ENCODE measurements at places on chromosomes 1 and 21.

DNA sequence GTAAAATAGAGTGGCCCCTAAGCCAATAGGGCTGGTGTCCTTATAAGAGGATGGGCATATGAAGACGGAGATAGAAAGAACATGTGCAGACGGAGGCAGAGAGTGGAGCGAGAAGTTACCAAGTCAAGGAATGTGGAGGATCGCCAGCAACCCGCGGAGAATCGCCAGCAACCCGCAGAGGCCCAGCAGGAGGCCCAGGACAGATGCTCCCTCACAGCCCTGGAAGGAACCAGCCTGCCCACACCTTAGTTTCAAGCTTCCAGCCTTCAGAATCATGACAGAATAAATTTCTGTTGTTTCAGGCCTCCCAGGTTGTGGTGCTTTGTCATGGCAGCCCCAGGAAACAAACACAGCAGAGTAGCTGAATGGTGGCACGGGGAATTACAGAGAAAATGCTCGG is 9.6 kb downstream of the CLDN14 start:
- no peak for DNase-seq

- DNase-seq, result no peak
Measured at GRCh38 chr1:78519446-78519845, 28.7 kb downstream of the PTGFR start.

DNA sequence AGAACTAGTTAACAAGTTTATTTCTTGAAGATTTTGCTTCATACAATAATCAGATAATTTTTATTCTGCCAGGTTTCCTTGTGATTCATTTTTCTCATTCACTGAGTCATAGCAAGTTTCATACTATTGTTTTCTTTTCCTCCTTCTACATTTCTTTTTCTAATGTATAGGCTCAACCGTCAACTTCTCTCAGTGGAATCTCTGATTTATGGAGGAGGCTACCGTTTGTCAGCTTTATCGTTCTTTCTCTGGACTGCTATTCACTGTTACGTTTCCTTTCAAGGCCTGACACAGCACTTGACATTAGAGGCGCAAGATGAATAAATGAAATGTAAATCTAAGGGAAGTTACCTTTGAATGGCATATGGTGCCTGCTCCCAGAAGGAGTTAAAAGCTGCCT is 284.3 kb upstream of the NR5A2 start:
- no peak for DNase-seq

DNA sequence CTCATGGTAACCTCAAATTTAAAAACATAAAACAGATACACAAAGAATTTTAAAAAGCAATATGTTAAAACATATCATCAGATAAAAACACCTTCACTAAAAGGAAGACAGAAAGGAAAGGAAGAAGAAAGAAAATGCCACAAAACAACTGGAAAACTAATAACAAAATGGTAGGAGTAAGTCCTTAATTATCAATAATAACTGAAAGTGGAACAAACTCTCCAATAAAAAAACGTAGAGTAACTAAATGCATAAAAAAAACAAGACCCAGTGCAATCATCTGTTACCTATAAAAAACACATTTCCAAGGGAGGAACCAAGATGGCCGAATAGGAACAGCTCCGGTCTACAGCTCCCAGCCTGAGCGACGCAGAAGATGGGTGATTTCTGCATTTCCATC is 47.1 kb upstream of the ACADM start:
- DNase-seq, result no peak

DNA sequence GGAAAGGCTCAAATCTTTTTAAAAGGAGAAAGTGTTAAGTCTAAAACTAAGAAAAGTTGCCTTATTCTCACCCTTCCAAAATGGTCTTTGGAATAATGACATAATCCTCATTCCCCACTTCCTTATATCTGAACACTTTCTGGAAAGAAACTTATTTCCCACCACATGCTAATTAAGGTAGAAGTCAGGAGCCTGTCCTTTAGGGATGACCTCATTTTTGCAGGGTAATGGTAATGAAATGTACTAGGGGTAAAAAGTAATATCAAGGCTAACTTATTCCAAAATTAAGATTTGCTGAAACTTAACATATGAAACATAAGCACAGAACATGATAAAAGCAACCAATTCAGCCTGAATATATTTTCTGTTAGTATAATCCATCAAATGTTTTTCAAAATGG is 29.4 kb upstream of the C1orf185 start:
- DNase-seq, result no peak

DNA sequence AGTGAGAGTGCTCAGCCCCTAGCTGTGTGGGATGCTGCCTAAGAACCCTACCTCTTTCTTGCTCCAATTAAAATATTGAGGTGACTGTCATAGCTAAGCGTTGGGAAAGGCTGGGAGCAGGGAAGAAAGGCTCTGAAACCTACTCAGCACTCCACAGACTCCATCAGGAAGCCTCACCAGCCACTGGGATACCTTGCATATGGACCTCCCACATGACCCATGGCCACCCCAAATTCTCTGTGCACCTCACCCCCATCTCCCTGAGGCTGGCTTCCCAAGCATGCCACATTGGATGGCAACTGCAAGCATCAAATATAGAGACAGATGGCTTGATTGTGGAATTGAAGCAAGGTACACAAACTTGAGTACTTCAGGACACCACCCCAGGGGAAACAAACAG is 41.8 kb downstream of the FLVCR1 start:
- DNase-seq, result no peak

DNA sequence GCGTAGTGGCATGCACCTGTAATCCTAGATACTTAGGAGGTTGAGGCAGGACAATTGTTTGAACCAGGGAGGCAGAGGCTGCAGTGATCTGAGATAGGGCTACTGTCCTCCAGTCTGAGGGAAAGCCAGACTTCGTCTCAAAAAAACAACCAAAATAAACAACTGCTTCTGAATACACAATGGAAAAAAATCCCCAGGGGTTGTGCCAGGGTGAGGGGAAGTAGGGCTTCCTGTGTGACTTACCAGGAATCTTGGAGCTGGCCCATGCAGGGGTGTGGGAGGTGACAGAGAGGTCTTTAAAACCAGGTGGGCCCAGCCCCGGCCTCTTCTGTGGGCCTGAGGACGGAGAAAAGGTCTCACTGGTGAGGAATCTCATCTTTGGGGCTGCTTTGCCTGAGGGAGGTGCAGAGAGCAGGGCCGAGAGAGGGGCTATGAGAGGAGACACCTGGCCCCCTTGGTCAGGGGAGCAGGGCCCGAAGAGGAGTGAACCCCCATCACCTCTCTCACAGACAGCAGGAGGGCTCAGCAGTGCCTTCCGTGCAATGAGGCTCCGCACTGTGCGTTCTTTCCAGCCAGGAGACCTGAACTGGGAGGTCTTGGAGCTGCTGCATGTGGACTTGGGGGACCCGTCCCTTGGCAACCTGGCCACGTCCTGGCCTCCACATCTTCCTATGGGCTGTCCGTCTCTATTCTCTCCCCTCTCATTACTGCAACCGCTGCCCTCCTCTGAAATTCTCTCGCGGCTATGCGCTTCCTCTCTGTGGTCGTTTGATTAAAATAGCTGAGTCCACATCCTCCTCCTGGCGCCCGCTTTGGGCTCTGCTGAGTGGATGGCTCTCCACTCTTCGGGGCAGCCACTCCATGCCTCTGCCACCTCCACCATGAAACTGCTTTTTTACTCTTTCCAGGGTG is 10.7 kb downstream of the PLA2G5 start:
- no peak for DNase-seq

GRCh38 chr1:43796111-43796581 is 88.8 kb downstream of the ST3GAL3 start:
- no peak for DNase-seq

DNA sequence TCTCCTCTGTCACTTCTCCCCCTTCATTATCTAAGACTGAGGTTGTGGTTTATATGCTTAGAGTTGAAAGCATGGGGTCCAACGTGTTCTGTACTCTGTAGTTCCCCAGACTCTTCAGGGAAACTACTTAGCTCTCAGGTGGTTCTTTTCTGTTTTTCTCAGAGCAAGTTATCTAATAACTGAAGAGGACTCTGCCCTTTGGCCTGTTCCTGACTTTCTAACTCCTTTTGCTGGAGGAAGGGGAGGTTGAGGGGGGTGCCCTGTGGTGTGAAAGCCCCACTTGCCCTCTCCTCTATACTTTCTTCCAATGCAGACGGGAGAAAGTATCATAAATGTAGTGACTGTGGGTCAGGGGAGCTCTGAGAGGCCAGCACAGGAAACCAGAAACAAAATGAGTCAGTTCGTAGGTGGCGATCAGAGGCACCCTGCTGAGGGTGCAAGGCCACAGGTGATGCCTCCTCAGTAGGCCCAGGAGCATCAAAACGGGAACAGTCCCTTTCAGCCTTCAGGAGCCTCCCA is 5.0 kb downstream of the SLC25A44 start:
- no peak for DNase-seq

DNA sequence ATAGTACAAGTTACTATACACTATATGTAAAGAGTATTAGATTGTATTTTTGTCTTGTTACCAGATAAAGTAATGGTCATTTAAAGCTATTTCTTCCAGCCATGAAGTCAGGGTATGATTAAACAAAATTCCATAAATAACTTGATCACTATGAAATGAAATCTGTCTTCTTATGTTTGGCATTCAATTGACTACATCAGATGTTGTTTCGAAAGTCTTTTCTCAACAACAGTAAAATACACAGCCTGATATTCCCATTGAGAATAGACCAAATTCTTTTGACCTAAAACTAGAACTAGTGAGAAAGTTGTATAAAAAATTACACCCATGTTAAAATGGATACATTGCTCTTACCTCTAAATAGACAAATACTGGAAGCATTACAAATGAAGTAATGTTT is 134.6 kb upstream of the ADAMTS5 start:
- no peak for DNase-seq

GRCh38 chr1:83000286-83000685 is 998.6 kb downstream of the TTLL7 start:
- DNase-seq, result no peak

- DNase-seq, result no peak
Measured at GRCh38 chr1:230286166-230286889, 139.8 kb downstream of the PGBD5 start.

GRCh38 chr1:59520194-59520593 is 223.3 kb downstream of the FGGY start:
- no peak for DNase-seq

GRCh38 chr1:229031481-229032341 is 239.2 kb upstream of the RAB4A start:
- DNase-seq, result no peak

DNA sequence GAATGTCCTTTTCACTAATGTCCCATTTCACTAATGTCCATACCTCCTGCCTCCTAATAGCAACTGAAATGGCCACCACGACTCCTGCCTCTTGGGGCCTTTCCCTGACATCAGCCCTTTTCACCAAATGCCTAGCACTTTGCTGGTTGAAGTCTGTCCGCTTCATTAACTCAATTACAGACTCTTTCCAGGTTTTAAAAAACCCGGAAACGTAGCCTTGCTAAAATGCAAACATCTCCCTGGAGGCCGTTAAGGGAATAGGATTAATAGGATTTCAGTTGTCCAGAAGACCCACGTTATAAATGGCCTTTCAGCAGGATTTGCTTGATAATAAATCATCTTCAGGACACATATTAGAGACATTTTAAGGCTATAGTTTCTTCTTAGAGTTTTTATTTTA is 25.7 kb upstream of the ERO1B start:
- no peak for DNase-seq

DNA sequence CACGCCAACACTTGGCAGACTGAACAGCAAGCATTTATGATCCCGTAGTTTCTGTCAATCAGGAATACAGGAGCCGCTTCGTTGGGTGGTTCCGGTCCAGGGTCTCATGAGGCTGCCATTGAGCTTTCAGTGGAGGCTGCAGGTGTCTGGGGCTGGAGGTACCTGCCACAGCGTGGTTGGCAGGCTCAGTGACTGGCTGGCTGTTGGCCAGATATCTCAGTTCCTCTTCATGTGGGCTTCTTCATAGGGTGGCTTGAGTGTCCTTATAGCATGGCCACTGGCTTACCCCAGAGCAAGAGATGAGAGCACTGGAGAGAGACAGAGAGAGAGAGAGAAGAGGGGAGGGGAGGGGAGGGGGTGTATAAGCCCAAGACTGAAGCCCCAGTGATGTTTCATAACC is 29.3 kb downstream of the PIK3CD start:
- DNase-seq, result no peak

DNA sequence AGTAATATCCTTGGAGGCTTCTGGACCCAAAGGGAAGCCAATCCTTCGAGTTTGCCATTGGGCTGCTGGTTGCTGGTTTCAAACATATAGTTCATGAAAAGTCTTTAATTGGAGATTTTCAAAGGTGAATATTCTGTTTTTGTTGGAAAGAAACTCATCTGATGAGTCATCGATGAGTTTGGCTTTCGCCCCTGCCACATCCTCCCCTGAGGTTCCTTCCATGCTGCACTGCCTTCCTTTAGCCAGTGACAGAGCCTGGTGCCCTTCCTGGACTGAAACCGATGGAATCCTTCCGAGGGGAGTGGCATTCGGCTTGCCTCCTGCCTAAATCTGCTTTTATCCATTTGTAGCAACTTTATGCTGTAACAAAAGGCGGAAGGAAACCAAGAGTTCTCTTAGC is 550.0 kb downstream of the KIF26B start:
- no peak for DNase-seq

DNA sequence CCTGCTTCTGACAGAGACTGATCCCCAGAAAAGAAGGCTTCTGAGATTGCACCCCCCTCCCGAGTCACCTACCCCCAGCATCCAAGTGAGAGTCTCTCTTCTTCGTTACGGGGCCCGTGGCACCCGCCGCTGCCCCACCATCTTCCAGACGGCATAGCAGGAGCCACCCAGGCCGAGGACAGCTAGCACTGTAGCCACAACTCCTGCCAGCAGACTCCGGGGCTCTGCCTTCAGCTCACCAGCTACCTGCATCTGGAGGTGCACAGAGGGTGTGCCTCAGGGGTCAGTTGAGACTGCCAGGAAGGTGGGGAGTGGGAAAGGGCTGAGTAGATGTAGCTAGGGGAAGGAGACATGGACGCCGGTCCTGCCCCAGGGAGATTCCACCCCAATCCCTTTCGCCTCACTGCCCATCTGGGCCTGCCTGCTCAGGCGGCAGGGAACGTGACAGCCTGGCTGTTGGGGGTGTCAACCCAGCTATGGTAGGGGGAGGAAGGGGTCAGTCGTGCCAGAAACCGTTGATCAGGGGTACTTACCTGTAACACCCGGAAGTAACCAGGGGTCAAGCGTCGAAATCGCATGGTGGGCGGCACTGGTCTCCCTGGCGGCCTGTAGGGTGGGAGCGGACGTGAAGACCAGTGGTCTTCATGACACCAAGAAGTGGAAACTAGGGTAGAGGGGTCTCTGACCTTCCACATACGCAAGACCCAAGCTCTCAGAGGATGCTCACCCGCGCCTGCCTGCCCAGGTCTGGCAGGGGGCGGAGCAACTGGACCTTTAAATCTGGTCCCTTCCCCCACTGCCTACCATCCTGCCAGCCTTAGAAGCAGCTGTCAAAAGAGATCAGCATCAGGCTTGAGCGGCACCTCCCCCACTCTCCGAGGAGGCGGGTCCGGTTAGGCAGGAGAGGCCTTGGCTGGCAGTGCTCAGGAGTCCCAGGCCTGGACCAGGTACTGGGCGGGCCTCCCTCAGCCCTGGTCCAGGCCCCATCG is at the start of gene ZNF593OS:
Gene ZNF593OS, minus strand, starts transcription at position 749 of the 989 bp plus-strand sequence. Its CDS starts 171 bp downstream, at position 578.
- DNase-seq, result no peak

- peak; percentile 24 for DNase-seq
Measured at GRCh38 chr1:244409701-244410100, 42.0 kb downstream of the ADSS2 start.

- no peak for DNase-seq
Measured at GRCh38 chr1:111594306-111594693, 25.3 kb upstream of the RAP1A start.

All from GM12864 (cell line).